ENCODE measurements at places on chromosomes 7 and 10.

DNA sequence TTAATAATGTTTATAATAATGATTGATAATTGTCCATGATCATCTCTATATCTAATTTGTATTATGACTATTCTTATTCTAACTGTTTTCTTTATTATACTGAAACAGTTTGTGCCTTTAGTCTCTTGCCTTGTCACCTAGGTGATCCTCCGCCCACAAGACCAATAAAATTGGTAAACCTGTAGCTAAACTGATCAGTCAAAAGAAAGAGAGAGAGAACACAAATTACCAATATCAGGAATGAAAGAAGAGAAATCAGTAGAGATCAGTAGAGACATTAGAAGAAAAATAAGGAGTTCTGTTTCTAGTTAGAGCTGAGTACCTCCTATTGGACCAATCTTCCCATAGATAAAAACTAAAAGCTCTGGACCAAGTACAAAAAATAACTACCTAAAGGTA is 6.1 kb upstream of the COA1 start:
- DNase-seq = no peak

GRCh38 chr7:16904076-16904475 is 22.3 kb upstream of the AGR3 start:
- DNase-seq = no peak

DNA sequence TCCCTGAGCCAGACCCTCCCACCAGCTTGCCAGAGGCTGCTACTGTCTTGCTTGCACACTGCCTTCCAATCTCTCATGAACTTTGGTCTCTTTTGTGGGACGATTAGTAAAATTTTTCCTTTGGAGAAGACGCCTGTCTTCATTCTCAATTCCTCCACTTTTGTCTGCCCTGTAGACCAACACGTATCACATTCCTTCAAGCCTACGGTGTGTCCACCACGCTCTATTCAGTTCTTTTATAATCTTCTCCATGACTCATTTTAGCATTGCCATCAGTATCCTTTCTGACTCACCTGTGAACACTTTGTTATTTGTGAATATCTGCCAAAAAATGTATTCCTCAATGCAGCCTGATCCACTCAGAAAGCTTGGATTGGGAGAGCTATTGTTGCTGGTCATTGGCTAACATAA is 1.4 kb downstream of the GIMAP5 start:
- DNase-seq = no peak

DNA sequence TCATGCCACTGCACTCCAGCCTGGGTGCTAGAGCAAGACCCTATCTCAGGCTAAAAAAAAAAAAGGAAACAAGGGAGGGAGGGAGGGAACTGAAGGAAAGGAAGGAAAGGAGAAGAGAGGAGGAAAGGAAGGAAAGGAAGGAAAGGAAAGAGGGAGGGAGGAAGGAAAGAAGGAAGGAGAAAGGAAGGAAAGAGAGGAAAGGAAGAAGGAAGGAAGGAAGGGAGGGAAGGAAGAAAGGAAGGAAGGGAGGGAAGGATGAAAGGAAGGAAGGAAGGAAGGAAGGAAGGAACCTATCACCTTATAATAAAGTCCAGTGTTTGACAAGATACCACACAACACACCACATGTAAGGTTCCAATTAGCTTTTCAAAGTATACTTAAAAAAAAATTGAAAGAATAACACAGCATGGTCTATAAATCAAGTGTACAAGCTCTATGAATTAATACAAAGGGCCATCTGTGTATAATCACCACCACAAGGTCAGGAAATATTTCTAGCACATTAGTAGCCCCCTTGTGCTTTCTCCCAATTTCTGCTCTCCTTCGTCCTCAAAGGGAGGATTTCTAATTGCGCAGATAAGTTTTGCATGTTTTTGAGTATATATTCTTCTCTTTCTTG is 26.4 kb downstream of the RNF216 start:
- no peak for DNase-seq

DNA sequence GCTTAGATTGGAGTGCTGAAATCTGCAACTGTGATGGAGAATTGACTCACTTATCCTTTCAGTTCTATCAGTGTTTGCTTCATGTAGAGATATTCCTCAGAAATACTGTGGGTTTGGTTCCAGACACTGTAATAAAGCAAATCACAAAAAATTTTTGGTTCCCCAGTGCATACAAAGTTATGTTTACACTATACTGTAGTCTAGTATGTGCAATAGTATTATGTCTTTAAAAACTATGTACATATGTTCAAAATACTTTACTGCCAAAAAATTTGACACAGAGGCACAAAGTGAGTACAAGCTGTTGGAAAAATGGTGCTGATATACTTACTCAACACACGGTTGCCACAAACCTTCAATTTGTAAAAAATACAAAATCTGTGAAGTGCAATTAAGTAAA is 112.5 kb downstream of the EPC1 start:
- DNase-seq = no peak

- DNase-seq = no peak
These were observed 14.0 kb downstream of the ASNS start for GRCh38 chr7:97858221-97858620.

Measured in small intestine (tissue), 16 donors.